Glomerular endothelial cell (primary cell): ENCODE measurements at places on chromosomes 4 and X.
A peak's percentile ranks its signal among the peaks of the same experiment; 100 is the strongest.

GRCh38 chrX:39149761-39150160 is 348.5 kb downstream of the MID1IP1 start:
- DNase-seq: peak; percentile 9

GRCh38 chr4:150476776-150477175 is 105.2 kb upstream of the MAB21L2 start:
- no peak for DNase-seq

DNA sequence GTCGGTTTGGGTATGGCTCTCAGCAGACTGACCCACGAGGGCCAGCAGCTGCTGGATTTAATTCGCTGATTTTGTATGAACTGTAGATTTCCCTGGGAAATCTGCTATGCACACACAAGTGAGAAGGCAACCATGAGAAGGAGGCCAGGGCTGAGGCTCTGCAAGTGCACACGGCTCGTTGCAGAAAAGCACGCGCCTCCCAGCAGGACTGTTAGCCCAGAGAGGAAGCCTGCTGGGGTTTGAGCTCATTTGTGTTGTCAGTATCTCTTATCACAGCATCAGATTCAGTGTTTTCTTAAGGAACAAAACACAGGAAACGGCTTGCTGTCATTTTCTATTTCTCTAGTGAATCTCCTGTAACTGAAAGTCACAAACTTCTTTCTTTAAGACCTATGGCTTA is 296.2 kb upstream of the FAT1 start:
- DNase-seq: no peak

DNA sequence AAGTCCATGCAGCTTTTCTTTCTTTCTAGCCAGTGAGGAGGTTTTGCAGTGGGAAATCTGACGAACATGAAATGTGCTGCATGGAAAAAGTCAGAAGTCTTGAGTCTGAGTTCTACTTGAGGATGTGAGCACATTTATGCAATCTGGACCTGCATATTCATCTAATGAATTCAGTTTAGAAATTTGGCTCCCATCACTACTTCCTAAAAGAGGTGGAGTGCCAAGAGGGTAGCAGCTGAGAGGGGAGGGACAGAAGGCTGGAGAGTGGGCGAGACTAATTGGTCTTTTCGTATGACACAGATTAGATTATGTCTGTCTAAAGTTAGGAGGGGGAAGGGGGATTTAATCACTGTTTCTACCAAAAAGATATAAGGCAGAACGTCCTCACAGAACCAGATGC is 535.9 kb downstream of the IQCM start:
- DNase-seq: no peak
